ENCODE measurements at places on chromosomes 1 and 21. TPM values are rescaled to one million over a fixed set of nuclear protein-coding genes. Genes with fewer than 3 reads are reported as not detected.

The OR2T11 gene
- not detected for total RNA-seq

The RGS18 gene
- 0.43 TPM for total RNA-seq

The APP gene
- total RNA-seq: 46.6 TPM

The S100A9 gene
- 0.66 TPM for total RNA-seq

The TRNP1 gene
- total RNA-seq: not detected

The OPRD1 gene
- not detected for total RNA-seq

The SH2D2A gene
- 257 TPM for total RNA-seq

The PDC gene
- not detected for total RNA-seq

The CDK18 gene
- total RNA-seq: 0.91 TPM

The C2CD4D gene
- total RNA-seq: 5.6 TPM

The GFI1 gene
- 33.0 TPM for total RNA-seq

DNA sequence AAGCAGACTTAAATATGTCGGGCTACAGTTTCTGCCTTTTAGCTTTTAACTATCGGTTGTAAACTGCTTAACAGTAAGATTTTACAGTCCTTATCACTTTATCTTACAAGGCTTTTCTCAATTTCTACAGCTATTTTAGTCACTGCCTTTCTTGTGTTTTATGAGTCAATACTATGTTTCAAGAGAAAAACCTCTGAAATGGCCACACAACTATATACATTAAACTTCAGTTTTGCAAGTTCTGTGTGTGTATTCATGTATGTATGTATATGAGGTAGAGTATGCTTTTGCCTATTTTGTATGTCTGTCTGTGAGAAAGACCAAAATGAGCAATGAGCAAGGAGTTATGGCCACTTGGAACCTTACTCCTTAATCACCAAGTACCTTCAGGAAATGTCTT is 169.8 kb downstream of the SYT2 start:
- H3K27ac ChIP-seq: no peak overlapping the region
- no peak overlapping the region for H3K4me3 ChIP-seq
- no peaks in the 10 kb centered on the region for H3K27me3 ChIP-seq
- H3K36me3 ChIP-seq: no peaks in the 10 kb centered on the region

- H3K4me3 ChIP-seq: no peak overlapping the region
- ATAC-seq: no peak
- no peak overlapping the region for H3K27ac ChIP-seq
These were observed 401.8 kb downstream of the CAMTA1 start for GRCh38 chr1:7187112-7187493.

GRCh38 chr1:154186177-154186576 is 5.7 kb downstream of the TPM3 start:
- H3K4me3 ChIP-seq: no peak overlapping the region
- peaks cover 22% of the 10 kb centered on the region for H3K36me3 ChIP-seq
- no peaks in the 10 kb centered on the region for H3K27me3 ChIP-seq
- no peak for ATAC-seq
- H3K27ac ChIP-seq: no peak overlapping the region

GRCh38 chr1:156551869-156552268 is 20.5 kb downstream of the IQGAP3 start:
- H3K27ac ChIP-seq: no peak overlapping the region
- no peak overlapping the region for H3K4me3 ChIP-seq
- H3K27me3 ChIP-seq: no peaks in the 10 kb centered on the region
- ATAC-seq: peak; percentile 49
- H3K36me3 ChIP-seq: no peaks in the 10 kb centered on the region
- peaks cover 11% of the 10 kb centered on the region for H3K4me1 ChIP-seq

DNA sequence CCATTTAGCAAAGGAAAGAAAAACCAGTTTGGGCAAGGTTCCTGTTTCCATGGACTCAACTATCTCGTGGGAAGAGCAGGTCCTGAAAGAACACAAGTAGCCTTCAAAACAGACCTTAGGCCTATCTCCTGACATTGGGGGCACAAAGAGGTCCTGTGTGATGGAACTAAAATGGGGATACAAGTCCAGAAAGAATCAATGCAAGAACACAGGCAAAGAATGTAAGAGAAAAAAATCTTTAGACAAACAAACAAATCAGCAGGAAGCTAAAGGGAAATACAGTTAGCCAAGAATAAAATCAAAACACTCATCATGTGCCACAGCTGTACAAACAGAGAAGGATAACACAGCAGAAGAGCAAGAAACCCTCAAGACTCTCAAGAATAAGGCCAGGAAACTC is 28.2 kb downstream of the SLC30A10 start:
- no peaks in the 10 kb centered on the region for H3K36me3 ChIP-seq
- peaks cover 4% of the 10 kb centered on the region for H3K27me3 ChIP-seq
- H3K4me3 ChIP-seq: no peak overlapping the region
- no peak overlapping the region for H3K27ac ChIP-seq
- no peak for ATAC-seq

DNA sequence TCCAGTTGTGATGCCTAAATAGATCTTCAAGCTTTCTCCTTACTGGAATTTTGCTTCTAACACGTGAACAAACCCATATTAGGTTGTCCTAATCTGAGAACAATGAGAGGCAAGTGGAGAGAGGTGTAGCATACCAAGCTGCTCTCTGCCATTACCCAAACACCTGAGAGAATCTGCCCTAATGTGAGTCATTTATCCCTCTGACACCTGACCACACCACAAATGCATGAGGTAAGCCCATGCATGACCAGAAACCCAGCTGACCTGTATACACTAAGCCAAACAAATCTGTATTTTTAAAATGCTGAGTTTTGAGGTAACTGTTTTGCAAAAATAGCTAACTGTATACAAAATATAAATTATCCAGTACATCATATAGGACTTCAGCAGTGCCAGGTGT is 1458.1 kb upstream of the B3GALT2 start:
- peak; percentile 58 for ATAC-seq
- no peak overlapping the region for H3K27ac ChIP-seq
- no peaks in the 10 kb centered on the region for H3K36me3 ChIP-seq
- no peak overlapping the region for H3K4me3 ChIP-seq

DNA sequence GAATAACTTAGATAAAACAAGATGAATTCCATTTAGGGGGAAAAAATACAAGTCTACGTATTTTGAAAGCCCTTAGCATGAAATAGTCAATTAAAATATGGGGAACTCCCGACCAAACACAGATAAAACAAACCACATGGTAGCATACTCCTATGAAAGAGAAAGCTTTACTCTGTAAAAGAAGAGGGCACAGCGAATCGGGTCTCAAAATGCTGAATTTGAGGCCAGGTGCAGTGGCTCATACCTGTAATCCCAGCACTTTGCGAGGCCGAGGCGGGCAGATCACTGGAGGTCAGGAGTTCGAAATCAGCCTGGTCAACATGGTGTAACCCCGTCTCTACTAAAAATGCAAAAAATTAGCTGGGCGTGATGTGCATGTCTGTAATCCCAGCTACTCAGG is 116.9 kb upstream of the TIAM1 start:
- no peak overlapping the region for H3K27ac ChIP-seq
- ATAC-seq: peak; percentile 16
- no peaks in the 10 kb centered on the region for H3K36me3 ChIP-seq
- H3K27me3 ChIP-seq: no peaks in the 10 kb centered on the region
- no peak overlapping the region for H3K4me3 ChIP-seq

GRCh38 chr21:34215911-34216717 is 142.7 kb downstream of the MRPS6 start:
- H3K27ac ChIP-seq: no peak overlapping the region
- H3K4me1 ChIP-seq: no peaks in the 10 kb centered on the region

DNA sequence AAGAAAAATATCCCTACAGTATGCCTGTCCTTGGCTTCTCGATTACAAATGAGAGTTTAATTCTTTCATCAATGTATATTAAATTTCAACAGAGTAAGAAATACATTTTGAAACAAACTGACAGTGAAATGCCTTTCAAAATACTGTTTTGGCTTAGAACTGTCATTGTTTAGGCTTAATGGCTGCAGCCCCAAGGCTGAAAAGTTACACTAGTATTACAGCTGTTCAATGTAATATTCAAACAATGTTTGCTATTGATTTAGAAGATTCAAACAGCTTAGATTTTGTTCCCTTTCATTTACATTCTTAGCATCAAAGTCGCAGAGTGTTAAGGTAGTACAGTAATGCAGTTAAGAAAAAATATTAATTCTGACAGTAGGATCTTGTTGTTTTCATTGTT is 882.9 kb upstream of the ADGRL2 start:
- no peaks in the 10 kb centered on the region for H3K36me3 ChIP-seq
- no peak overlapping the region for H3K4me3 ChIP-seq

- H3K4me1 ChIP-seq: peaks cover 2% of the 10 kb centered on the region
- H3K4me3 ChIP-seq: no peak overlapping the region
- no peaks in the 10 kb centered on the region for H3K27me3 ChIP-seq
- ATAC-seq: no peak
- no peak overlapping the region for H3K27ac ChIP-seq
These were observed 109.9 kb upstream of the IFFO2 start for GRCh38 chr1:19066248-19066873.

DNA sequence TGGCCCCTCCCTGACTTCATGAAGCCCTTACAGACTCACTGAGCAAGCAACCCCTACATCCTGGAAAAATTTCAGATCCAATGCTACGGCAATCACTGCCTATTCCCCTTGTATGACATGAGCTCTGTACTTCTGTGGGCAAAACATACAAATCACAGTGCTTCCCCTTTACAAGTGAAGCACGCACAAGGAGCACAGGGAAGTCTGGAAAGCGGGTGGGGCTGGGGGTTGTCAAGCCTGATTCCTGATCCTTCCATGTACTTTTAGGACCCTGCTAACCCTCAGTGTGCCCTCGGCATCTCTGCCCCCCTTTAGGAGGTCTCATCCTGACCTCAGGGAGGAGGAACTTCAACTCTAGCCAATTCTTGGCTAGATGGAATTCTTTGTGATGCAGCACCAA is 405.7 kb upstream of the POU3F1 start:
- no peak overlapping the region for H3K27ac ChIP-seq
- no peak overlapping the region for H3K4me3 ChIP-seq
- ATAC-seq: no peak
- peaks cover 32% of the 10 kb centered on the region for H3K27me3 ChIP-seq

DNA sequence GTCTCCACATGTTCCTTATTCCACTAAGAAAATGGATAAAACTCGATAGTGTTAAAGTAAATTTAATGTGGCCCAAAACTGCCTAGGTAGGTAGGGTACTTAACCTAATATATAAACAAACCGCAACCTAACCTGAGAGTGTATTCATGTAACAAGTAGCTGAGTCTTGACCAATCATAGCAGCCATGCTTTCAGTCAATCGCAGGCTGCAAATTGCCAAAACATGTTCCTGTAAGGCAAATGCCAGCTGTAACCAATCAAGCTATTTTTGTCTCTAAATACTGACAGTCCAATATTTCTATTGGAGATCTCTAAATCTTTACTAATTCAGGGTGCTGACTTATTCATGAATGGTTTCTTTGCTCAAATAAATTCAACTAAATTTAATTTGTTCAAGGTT is 3.1 kb upstream of the HMGCS2 start:
- H3K4me1 ChIP-seq: no peaks in the 10 kb centered on the region
- ATAC-seq: no peak

GRCh38 chr1:114632427-114632826 is 37.4 kb downstream of the DENND2C start:
- H3K4me1 ChIP-seq: no peaks in the 10 kb centered on the region
- no peaks in the 10 kb centered on the region for H3K36me3 ChIP-seq
- no peak overlapping the region for H3K4me3 ChIP-seq
- ATAC-seq: no peak

GRCh38 chr1:100622037-100622436 is 84.1 kb downstream of the GPR88 start:
- H3K36me3 ChIP-seq: no peaks in the 10 kb centered on the region
- H3K27me3 ChIP-seq: peaks cover 9% of the 10 kb centered on the region
- peaks cover 1% of the 10 kb centered on the region for H3K4me1 ChIP-seq
- H3K27ac ChIP-seq: no peak overlapping the region
- H3K4me3 ChIP-seq: no peak overlapping the region
- peak; percentile 66 for ATAC-seq

GRCh38 chr1:237108297-237109040 is 66.5 kb downstream of the RYR2 start:
- peaks cover 17% of the 10 kb centered on the region for H3K27me3 ChIP-seq
- no peak overlapping the region for H3K27ac ChIP-seq
- no peaks in the 10 kb centered on the region for H3K4me1 ChIP-seq
- H3K36me3 ChIP-seq: no peaks in the 10 kb centered on the region

- H3K36me3 ChIP-seq: peaks cover 11% of the 10 kb centered on the region
- peaks cover 14% of the 10 kb centered on the region for H3K4me1 ChIP-seq
- H3K27me3 ChIP-seq: no peaks in the 10 kb centered on the region
- peak overlapping the region; percentile 28 for H3K27ac ChIP-seq
- no peak for ATAC-seq
These were observed 1.5 kb downstream of the PAQR6 start for GRCh38 chr1:156246241-156246780.

GRCh38 chr1:9807541-9807940 is 16.2 kb downstream of the CLSTN1 start:
- H3K27me3 ChIP-seq: no peaks in the 10 kb centered on the region
- H3K36me3 ChIP-seq: no peaks in the 10 kb centered on the region
- H3K4me1 ChIP-seq: peaks cover 15% of the 10 kb centered on the region
- no peak for ATAC-seq
- H3K4me3 ChIP-seq: no peak overlapping the region

DNA sequence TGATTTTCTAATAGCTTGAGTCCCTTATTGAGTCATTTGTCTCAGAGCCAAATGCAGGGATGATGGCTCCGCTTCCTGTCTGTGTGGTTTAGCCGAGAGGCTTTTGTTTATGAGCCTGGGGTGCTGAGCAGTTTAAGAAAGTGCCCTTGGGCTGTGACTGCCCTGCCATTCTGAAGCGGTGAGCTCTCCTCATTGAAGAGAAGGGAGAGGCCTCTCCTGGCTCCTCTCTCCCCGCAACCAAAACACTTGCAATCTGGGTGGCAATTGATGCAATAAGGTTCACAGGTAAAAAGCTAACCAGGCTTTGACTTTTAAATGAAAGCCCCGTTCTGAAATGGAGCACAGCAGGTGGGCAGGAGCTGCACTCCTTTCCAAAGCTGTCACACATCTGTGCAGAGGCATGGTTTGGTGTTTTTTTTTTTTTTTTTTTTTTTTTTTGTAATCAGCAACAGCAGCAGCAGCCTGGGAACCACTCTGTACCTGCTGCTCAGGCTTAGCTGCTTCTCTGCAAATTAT is 403.7 kb downstream of the SIPA1L2 start:
- H3K4me3 ChIP-seq: peak overlapping the region; percentile 27
- peaks cover 6% of the 10 kb centered on the region for H3K4me1 ChIP-seq
- H3K36me3 ChIP-seq: no peaks in the 10 kb centered on the region
- peak overlapping the region; percentile 6 for H3K27ac ChIP-seq

DNA sequence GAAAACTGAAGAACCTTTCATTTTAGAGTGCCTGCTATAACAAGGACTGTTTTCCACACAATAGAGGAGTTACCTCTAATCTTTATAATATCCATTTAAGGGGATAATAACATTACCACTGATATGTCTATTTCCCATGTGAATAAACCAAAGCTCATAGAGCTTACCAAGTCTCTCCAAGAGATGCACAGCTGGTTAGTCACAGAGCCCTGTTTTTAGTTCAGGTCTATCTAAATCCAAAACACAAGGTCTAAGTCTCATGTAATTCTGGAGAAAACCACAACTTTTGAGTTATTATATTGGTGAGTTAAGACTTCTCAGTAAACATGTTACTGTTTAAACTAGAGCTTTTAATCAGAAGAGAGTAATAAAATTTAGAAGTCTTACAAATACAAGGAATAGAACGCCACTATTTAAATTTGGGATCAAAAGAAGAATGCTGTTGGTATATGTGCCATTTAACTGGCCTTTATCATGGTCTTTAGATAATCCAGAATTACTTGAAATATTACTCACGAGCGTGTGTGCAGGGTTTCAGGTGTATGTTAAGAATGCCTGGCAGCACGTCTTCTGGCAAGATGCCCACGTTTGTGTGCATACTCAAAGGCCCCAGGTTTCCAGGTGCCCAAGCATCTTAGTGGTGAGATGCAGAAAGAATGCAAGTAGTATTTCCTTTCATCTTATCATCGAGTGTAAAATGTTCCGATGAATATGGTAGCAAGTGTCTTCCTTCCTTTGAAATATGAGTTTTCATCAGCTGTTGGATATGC is 190.6 kb downstream of the FMN2 start:
- no peak overlapping the region for H3K4me3 ChIP-seq
- H3K27me3 ChIP-seq: peaks cover 4% of the 10 kb centered on the region
- no peaks in the 10 kb centered on the region for H3K36me3 ChIP-seq
- H3K4me1 ChIP-seq: no peaks in the 10 kb centered on the region
- no peak for ATAC-seq
- H3K27ac ChIP-seq: no peak overlapping the region

Data from activated T-helper 17 cell treated with anti-CD3 and anti-CD28 coated beads, Interleukin-2, amount 50 U/mL, for 72 hours (primary cell).